Thoracic aorta (tissue), 2 donors: ENCODE measurements at places on chromosomes 7 and 10. TPM values are rescaled to one million over a fixed set of nuclear protein-coding genes. Genes with fewer than 3 reads are reported as not detected.

DNA sequence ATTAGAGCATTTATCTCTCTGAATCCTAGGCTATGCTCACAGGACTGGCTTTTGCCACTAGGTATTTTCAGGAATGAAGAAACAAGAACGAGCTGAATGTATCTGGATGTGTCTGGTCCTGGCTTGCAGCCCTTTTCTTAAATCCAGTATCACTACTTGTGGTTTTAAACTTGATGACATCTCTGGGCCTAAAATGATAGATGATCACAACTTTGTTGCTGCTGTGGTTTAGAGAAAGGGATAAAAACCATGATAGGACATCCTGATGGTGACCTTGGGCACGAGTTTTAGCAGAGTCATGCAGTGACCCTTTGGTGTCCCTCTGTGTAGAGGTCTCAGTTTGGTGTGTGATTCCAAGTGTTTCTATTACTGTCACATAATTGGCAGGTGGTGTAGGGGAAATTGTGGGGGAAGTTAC, 31.7 kb upstream of the SEMA3C start:
- DNase-seq, result no peak
- no peak overlapping the region for H3K4me3 ChIP-seq
- no peak overlapping the region for H3K27ac ChIP-seq
- no peaks in the 10 kb centered on the region for H3K4me1 ChIP-seq
- no peaks in the 10 kb centered on the region for H3K27me3 ChIP-seq

GRCh38 chr10:43272030-43272429, 5.2 kb upstream of the RASGEF1A start:
- DNase-seq, result no peak
- no peak overlapping the region for H3K27ac ChIP-seq
- H3K4me3 ChIP-seq, result no peak overlapping the region
- H3K4me1 ChIP-seq, result no peaks in the 10 kb centered on the region

- no peak for DNase-seq
- no peaks in the 10 kb centered on the region for H3K27me3 ChIP-seq
- no peaks in the 10 kb centered on the region for H3K4me1 ChIP-seq
- H3K36me3 ChIP-seq, result no peaks in the 10 kb centered on the region
- no peak overlapping the region for H3K27ac ChIP-seq
Observed at GRCh38 chr7:105802604-105803428, 73.6 kb downstream of the ATXN7L1 start.

DNA sequence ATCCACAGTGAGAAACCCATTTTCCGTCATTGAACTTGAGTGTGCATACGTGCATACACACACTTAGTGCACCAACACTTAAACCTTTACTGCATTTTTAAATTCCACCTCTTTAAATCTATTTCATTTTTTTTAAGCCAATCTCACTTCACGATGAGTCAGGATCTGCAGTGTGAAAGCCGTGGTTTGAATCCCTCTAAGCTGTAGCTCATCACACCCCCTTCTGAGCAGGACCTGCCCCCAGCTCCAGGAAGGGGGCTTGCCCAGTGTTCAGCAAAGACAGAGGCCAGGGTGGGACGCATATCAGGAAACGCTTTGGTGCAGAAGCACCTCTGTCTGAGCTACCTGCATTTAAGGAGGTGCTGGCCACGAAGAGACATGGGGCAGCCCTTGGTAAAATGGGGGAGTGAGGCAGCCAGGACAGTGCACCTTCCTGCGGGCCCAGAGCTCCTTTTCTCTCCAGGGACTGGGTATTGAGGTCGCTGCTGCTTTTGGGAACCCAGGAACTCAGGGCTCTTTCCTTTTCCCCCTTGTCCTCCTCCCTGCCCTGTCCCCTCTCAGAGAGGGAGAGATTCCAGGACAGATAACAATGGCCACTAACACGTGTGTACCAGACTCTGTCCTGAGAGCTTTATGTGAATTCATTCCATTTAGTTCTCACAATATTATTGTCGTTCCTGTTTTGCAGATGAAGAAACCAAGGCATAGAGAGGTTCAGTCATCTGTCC, 21.7 kb downstream of the ZNF316 start:
- no peaks in the 10 kb centered on the region for H3K27me3 ChIP-seq
- peaks cover 13% of the 10 kb centered on the region for H3K36me3 ChIP-seq
- no peak for DNase-seq
- H3K27ac ChIP-seq, result no peak overlapping the region
- H3K4me1 ChIP-seq, result no peaks in the 10 kb centered on the region
- no peak overlapping the region for H3K4me3 ChIP-seq

GRCh38 chr7:155586843-155587440, 40.6 kb upstream of the CNPY1 start:
- H3K4me1 ChIP-seq, result no peaks in the 10 kb centered on the region

DNA sequence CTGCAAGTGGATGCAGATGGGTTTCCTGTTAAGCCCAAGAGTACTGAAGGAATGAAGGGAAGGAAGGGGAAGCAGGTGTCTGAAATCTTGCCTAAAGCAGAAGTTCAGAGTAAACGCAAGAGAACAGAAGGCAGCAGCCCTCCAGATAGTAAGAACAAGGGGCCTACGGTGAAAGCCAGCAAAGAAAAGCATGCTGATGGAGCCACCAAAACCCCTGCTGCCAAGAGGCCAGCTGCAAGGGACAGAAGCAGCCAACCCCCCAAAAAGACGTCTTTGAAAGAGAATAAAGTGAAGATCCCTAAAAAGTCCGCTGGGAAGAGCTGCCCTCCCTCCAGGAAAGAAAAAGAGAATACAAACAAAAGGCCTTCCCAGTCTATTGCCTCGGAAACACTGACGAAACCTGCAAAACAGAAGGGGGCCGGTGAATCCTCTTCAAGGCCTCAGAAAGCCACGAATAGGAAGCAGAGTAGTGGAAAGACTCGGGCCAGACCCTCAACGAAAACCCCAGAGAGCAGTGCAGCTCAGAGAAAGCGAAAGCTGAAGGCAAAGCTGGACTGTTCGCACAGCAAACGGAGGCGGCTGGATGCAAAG, 152.5 kb downstream of the LCOR start:
- DNase-seq, result no peak
- peak overlapping the region; percentile 27 for H3K4me3 ChIP-seq
- H3K27ac ChIP-seq, result no peak overlapping the region
- H3K4me1 ChIP-seq, result peaks cover 15% of the 10 kb centered on the region
- H3K27me3 ChIP-seq, result no peaks in the 10 kb centered on the region

DNA sequence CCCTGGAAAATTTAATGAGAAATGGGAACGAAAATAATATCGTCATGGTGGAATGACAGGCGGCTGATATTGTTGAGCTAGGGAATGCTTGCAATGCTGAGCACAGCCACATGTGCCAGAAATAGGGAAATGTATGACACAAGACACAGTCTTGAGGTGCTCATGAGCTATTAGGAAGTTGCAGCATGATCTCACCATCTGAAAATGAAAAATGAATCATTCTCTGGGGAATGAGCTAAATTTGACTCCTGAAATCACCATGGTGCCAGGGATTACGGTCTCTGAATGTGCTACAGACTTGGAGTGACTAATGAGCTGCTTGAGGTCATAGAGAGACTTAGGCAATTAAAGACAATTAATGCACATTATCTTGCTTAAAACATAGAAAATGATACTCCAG, 845.0 kb downstream of the CNTNAP2 start:
- no peaks in the 10 kb centered on the region for H3K27me3 ChIP-seq
- H3K36me3 ChIP-seq, result no peaks in the 10 kb centered on the region
- peak overlapping the region; percentile 41 for H3K4me3 ChIP-seq

DNA sequence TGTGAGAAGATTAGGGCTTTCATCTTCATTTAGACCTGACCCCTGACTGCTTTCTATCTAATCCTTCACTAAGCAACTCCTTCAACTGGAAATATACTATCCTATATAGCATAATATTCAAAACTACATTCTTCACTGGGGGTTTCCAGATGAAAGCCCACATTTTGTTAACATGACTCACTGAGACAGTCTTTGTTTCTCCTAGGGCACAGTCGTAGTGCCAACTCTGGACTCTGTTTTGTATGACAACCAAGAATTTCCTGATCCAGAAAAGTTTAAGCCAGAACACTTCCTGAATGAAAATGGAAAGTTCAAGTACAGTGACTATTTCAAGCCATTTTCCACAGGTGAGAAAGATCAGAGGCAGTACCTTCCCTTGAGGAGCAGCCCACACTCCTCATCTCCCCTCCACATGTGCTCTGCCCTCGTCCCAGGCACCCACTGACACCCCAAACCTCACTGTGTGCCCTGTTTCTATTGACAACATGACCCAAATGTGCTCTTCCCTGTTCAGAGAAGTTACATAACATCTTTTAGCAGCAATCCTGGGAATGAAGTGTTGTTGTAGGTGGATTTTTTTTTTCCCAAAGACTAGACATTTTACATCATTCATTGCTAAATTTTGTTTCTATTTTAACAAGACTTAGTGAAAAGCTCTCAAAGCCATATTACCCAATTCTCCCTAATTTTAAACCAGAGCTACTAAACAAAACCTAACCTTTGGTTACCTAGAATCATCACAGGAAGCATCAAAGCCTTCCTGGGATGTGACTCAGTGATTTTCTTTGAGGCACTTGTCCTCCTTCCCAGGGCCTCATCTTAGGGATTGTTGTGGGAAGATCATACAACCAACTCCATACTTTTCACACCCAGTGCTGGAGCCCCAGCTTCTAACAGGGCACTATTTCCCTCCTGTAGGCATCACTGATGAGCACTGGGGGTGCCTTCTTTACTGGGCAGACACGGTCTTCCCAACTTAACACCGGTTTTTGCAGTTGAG, 10.7 kb downstream of the CYP2E1 start:
- no peak overlapping the region for H3K27ac ChIP-seq
- no peaks in the 10 kb centered on the region for H3K36me3 ChIP-seq
- H3K27me3 ChIP-seq, result no peaks in the 10 kb centered on the region
- H3K4me1 ChIP-seq, result no peaks in the 10 kb centered on the region
- DNase-seq, result no peak

DNA sequence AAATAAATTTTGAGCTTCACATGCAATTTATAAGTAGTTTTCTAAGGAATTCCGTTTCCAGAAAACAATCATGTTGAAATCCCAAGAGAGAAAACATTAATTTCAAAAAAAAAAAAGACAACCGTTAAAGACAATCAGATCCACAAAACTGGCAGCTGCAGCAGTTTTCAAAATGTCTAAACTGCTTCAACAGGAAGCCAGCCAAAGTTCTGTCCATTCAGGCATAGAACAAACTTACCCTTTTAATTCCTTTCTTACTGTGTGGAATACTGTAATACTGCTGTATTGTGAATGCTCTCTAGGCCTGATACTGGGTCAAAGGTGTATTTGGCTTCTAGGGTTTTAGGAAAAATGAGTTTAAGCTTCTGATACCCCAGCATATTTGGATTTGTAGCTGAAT, 31.6 kb downstream of the HOXA1 start:
- H3K4me3 ChIP-seq, result no peak overlapping the region
- peaks cover 8% of the 10 kb centered on the region for H3K4me1 ChIP-seq
- no peak overlapping the region for H3K27ac ChIP-seq
- no peak for DNase-seq

DNA sequence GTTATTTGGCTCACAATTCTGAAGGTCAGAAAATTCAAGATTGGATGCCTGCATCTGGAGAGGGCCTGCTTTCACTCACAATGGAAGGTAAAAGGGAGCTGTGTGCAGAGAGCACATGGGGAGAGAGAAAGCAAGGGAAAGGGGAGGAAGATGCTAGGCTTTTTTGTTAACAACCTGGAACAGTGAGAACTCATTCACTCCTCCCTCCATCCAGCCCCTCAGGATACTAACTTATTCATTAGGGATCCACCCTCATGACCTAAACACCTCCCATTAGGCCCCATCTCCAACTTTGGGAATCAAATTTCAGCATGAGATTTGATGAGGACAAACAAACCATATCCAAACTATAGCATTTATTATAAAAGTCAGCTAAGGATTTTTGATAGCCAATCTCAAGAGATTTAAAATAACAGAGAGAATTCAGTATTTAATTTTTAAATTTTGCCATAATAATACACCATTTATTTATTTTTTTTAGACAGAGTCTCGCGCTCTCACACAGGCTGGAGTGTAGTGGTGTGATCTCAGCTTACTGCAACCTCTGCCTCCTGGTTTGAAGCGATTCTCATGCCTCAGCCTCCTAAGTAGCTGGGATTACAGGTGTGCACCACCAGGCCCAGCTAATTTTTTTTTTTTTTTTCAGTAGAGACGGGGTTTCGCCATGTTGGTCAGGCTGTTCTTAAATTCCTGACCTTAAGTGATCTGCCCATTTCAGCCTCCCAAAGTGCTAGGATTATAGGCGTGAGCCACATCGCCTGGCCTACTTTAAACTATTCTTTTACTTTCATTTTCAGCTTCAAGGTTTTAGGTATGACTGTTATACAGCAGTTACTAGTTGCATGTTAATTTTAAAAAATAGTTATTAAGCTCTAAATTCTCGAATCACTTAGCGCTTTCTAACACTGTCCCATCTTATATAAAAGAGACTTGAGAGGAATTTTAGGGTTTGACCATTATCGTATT, 20.3 kb upstream of the ETV1 start:
- H3K4me3 ChIP-seq, result no peak overlapping the region
- H3K4me1 ChIP-seq, result no peaks in the 10 kb centered on the region
- H3K27ac ChIP-seq, result no peak overlapping the region
- DNase-seq, result no peak
- H3K27me3 ChIP-seq, result no peaks in the 10 kb centered on the region
- H3K36me3 ChIP-seq, result no peaks in the 10 kb centered on the region

DNA sequence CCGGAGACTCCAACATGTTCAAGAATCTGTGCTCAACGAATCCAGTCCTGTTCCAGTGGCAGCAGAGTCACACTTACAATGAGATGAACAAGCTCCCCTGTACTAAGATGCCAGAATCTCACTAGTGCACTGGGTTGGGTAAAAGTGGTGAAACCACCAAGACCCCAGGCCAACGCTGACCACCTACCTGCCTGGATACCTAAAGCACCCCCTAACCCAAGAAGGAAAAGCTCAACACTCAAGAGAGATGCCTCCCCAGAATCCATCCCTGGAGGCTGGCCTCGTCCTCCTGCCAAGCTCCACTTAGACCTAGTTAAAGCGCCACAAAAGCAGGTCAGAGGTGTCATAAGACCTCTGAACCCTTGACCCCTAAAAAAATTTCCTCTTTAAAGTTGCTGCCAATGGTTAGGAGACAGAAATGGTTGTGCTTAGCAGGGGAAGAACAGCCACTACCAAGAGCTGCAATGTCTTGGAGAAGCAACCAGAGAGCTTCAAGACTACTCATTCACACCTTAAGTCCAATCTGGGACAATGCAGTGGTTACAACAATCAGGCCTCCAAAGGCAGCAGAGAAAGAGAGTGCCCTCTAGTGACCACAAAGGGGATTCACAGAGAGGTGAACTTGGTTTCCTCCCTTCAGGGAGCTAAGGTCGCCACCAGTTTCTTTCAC, 94.6 kb upstream of the MACROH2A2 start:
- DNase-seq, result no peak
- no peaks in the 10 kb centered on the region for H3K36me3 ChIP-seq
- no peak overlapping the region for H3K4me3 ChIP-seq
- no peaks in the 10 kb centered on the region for H3K27me3 ChIP-seq
- no peak overlapping the region for H3K27ac ChIP-seq

DNA sequence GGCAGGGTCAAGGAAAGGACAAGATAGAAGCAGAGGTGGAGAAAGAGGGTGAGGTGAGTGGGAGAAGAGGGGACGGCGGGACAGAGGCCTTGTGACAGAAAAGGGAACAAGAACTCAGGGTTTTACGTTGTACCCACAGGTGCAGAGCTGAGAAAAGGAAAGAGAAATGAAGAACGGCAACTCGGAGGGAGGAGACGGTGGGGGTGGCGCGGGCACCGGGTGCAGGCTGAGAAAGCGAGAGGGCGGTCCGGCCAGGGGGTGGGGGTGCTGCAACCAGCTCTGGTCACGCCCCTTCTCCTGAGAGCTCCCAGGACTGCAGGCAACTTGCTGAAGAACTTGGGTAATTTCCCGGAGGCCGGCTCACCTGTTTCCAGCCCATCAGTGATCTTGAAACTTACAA, 65.3 kb downstream of the CARD11 start:
- H3K4me3 ChIP-seq, result peak overlapping the region; percentile 46
- no peaks in the 10 kb centered on the region for H3K27me3 ChIP-seq
- H3K4me1 ChIP-seq, result no peaks in the 10 kb centered on the region

HSPA12A gene
- total RNA-seq, result 13.6 TPM

CHAT gene
- total RNA-seq, result not detected

GDF10 gene
- 2.5 TPM for total RNA-seq

CPED1 gene
- 77.4 TPM for total RNA-seq
